Cardiac muscle cell (in vitro differentiated cells and primary cell): ENCODE measurements at places on chromosomes 5 and 9. TPM values are rescaled to one million over a fixed set of nuclear protein-coding genes. Genes with fewer than 3 reads are reported as not detected.

The GRM6 gene
- polyA plus RNA-seq = not detected in 2 replicates

The SPAG8 gene
- 4.2 and 6.1 TPM in 2 replicates for polyA plus RNA-seq

GRCh38 chr9:130371196-130371966 is 73.4 kb upstream of the ASS1 start:
- DNase-seq = peak; percentile 4

GRCh38 chr9:116574027-116574679 is 113.0 kb upstream of the TRIM32 start:
- DNase-seq = peak; percentile 46

GRCh38 chr5:31751610-31752009 is 112.7 kb downstream of the PDZD2 start:
- DNase-seq = no peak

GRCh38 chr5:149853331-149853648 is 91.3 kb downstream of the PDE6A start:
- no peak for DNase-seq

The GLRA1 gene
- polyA plus RNA-seq = not detected in 2 replicates

- DNase-seq = no peak
These were observed 147.8 kb downstream of the RXRA start for GRCh38 chr9:134474055-134474370.

GRCh38 chr5:42569953-42570548 is 146.8 kb downstream of the GHR start:
- DNase-seq = no peak

- DNase-seq = no peak
These were observed 47.4 kb downstream of the GOLPH3 start for GRCh38 chr5:32126691-32127090.

DNA sequence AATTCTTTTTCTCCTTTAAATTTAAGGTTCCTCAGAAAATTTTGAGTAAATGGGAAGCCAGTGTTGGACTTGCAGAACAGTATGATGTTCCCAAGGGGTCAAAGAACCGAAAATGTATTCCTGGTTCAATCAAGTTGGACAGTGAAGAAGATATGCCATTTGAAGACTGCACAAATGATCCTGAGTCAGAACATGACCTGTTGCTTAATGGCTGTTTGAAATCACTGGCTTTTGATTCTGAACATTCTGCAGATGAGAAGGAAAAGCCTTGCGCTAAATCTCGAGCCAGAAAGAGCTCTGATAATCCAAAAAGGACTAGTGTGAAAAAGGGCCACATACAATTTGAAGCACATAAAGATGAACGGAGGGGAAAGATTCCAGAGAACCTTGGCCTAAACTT is 76.0 kb downstream of the NSD1 start:
- DNase-seq = no peak

The LHX6 gene
- not detected in 2 replicates for polyA plus RNA-seq

The RBM27 gene
- 3.4 and 5.8 TPM in 2 replicates for polyA plus RNA-seq

DNA sequence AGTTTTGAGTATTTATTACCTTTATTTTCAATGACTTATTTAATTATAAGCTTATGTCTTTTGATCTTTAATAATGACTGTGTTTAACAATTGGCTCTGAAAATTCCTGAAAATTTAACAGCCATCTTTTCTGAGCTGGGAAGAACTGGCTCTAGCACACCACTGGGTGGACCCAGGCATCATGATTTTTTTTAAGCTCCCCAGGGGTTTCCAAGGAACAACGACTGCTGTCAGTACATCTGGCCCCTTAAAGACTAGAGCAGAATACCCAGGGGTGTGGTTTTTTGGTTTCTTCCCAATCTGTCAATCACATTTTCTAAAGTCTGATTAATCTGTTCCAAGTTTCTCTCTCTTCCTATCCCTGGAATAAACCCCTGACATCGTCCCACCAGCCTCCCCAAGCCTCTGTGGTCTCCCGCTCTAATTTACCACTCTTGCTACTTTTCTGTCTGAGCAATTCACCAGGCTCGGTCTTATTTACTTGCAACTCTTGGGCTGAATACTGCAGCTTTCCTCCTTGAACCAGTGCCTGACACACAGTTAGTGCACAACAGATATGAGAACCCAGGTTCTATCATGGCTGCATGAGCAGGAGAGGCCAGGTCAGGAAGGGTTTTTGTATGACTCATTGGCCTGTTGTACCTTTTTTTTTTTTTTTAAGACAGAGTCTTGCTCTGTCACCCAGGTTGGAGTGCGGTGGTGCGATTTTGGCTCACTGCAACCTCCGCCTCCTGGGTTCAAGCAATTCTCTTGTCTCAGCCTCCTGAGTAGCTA is 321.9 kb downstream of the ZSWIM6 start:
- no peak for DNase-seq

GRCh38 chr9:32954642-32955041 is 46.8 kb downstream of the APTX start:
- DNase-seq = no peak

- no peak for DNase-seq
These were observed 1361.7 kb upstream of the CDH9 start for GRCh38 chr5:28400076-28400475.

- no peak for DNase-seq
These were observed 48.7 kb downstream of the FBXW11 start for GRCh38 chr5:171957591-171958251.

GRCh38 chr5:27093279-27093678 is 54.9 kb upstream of the CDH9 start:
- no peak for DNase-seq

- DNase-seq = no peak
These were observed 633.0 kb downstream of the LRRC70 start for GRCh38 chr5:63211448-63212132.

The CETN3 gene
- polyA plus RNA-seq = 85.8 and 106 TPM in 2 replicates

DNA sequence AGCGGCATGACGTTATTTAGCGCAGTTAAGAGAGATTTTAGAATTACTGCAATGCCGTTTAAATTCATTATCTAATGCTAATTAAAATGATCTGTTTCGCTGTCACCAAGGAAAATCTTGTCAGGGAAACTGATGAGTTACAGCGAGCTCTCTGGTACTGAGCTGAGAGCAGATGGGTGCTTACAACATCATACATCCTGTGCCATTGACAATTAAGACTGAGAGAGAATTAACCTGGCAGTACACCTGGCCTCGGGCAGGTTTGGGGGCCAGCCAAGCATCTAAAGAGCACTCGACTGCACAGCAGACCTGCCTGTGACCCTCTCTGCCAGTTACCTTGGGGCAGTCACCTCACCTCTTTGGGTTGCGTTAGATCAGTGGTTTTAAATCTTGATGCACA is 55.0 kb downstream of the PUM3 start:
- no peak for DNase-seq

- DNase-seq = no peak
These were observed 15.8 kb downstream of the CORO2A start for GRCh38 chr9:98176391-98177259.

GRCh38 chr9:98805506-98806272 is 1.8 kb upstream of the GALNT12 start:
- peak; percentile 91 for DNase-seq

The SHISAL2B gene
- polyA plus RNA-seq = 0.36 and 1.6 TPM in 2 replicates

DNA sequence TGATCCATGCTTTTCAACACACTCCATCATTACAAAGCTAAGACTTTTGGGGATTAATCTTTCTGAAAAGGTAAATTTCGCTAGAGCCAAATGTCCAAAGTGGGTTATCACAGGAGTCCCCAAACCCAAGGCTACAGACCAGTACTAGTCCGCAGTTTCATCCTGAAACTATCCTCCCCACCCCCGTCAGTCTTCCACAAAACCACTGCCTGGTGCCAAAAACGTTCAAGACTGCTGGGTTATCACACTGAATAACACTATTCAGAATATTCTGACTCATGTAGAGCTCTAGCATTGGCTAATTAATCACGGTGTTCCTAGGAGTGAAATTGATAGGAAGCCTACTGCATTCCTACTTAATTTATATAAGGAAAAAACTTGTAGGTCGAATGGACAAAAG is 24.7 kb downstream of the ERP44 start:
- DNase-seq = peak; percentile 62

- DNase-seq = no peak
These were observed 21.1 kb downstream of the TRAF1 start for GRCh38 chr9:120905315-120906164.

DNA sequence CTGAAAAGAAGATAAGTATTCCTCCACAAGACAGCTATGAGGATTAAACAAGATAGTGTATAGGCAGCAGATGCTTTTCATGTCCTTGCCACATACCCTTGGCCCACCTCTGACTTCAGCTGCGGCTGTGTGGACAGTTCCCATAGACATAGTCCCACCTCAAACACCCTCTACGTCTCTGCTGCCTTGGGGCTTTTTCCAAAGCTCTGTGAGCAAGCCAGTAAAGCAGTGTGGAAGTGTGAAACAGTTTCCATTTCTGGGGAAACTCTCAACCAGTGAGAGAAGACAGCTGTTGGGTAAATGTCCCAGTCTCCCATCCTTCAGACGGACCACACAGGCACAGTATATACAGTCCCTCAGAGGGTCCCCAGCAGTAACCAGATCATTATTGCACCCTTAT is 125.5 kb downstream of the CDK5RAP2 start:
- no peak for DNase-seq

DNA sequence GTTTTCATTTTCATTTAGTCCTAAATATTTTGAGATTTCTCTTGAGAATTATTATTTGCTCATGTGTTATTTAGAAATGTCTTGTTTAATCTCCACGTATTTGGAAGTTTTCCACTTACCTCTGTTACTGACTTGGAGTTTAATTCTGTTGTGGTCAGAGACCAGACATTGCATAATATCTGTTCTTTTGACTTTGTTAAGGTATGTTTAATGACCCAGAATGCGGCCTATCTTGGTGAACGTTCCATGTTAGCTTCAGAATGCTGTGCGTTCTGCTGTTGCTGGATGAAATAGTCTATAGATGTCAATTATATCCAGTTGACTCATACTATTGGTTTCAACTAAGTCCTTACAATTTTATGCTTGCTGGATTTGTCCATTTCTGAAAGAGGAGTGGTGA is 325.3 kb upstream of the TARS1 start:
- DNase-seq = no peak

The CTXN3 gene
- not detected in 2 replicates for polyA plus RNA-seq
